Right lobe of liver (tissue), 6 donors: ENCODE measurements at places on chromosomes 7 and 10. TPM values are rescaled to one million over a fixed set of nuclear protein-coding genes. Genes with fewer than 3 reads are reported as not detected.

Gene CYP2C8
- 876 TPM for total RNA-seq

Gene SPDYE5
- total RNA-seq = not detected

Gene STAG3
- total RNA-seq = 5.9 TPM

Gene HSPA12A
- total RNA-seq = 3.2 TPM

Gene PSAP
- total RNA-seq = 612 TPM

Gene CDHR3
- 3.6 TPM for total RNA-seq

Gene PIK3CG
- total RNA-seq = 0.53 TPM

Gene FOXI2
- total RNA-seq = not detected

Gene HECW1
- total RNA-seq = 0.09 TPM
